ENCODE measurements at places on chromosomes 6 and 20. TPM values are rescaled to one million over a fixed set of nuclear protein-coding genes. Genes with fewer than 3 reads are reported as not detected.

The ZNF311 gene
- total RNA-seq, result 0.55 TPM

The NR2E1 gene
- total RNA-seq, result not detected

GRCh38 chr6:7899101-7899888 is 11.3 kb downstream of the TXNDC5 start:
- peaks cover 25% of the 10 kb centered on the region for H3K36me3 ChIP-seq
- no peak for DNase-seq
- no peaks in the 10 kb centered on the region for H3K27me3 ChIP-seq
- no peaks in the 10 kb centered on the region for H3K4me1 ChIP-seq

DNA sequence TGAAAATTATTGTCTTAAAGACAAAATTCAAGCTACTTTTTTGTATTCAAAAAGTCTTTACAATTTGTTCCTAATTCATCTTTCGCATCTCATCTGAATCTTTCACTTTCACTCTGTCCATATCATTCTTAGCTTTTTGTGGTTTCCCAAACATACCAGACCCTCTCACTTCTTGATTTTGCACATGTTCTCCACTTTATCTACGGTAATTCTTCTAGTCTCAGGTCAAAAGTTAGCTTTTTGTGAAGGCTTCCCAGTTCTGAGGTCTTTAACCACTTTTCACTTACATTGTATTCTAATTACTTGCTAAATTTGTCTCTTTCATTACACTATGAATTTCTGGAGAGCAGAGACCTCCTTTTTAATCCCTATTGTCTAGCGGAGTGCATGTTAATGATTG is 34.6 kb upstream of the EPHA7 start:
- no peaks in the 10 kb centered on the region for H3K36me3 ChIP-seq
- H3K4me3 ChIP-seq, result no peak overlapping the region
- no peaks in the 10 kb centered on the region for H3K27me3 ChIP-seq
- H3K27ac ChIP-seq, result no peak overlapping the region
- no peak for DNase-seq

The RBPJL gene
- total RNA-seq, result not detected

DNA sequence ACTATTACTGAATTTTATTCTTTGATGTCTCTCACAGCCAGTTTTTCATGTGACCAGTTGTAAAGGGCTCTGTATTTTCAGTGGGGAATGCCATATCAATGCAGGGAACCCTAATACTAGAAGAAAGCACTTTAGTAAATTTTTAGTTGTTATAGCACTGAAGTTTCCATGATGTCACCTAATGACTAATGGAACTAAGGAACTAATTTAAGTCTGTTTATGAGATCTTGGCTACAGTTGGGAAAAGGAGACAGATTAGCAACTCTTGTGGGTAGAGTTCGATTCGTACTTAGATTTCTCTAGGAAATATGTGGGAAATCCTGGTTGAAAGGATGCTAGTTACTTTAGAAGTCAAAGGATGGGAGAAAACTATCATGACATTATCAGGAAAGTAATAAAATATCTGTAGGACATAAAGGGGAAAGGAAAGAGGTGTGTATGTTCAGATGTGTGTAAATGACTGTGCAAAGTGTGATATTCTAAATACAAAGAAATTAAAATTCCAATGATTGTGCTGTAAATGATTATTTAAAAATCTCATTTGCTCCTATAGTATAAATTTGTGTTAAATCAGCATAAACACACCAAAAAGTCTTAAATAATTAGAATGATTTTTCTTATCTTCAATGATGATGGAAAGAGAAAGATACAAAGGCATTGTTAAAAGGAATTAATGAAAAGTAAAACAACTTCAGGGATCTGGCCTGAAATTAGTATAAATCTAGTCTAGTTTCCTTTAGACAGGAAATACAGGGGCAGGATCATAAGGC is 103.4 kb downstream of the LRRC1 start:
- no peaks in the 10 kb centered on the region for H3K27me3 ChIP-seq
- H3K27ac ChIP-seq, result no peak overlapping the region
- no peak for DNase-seq
- no peak overlapping the region for H3K4me3 ChIP-seq

The BFSP1 gene
- 2.2 TPM for total RNA-seq

The GRM1 gene
- total RNA-seq, result not detected

GRCh38 chr6:116452531-116452930 is 8.6 kb upstream of the CALHM6 start:
- no peak for DNase-seq
- H3K27me3 ChIP-seq, result peaks cover 28% of the 10 kb centered on the region
- H3K27ac ChIP-seq, result no peak overlapping the region
- no peaks in the 10 kb centered on the region for H3K36me3 ChIP-seq
- peaks cover 33% of the 10 kb centered on the region for H3K4me1 ChIP-seq
- no peak overlapping the region for H3K4me3 ChIP-seq

- no peaks in the 10 kb centered on the region for H3K4me1 ChIP-seq
- no peak overlapping the region for H3K27ac ChIP-seq
- no peaks in the 10 kb centered on the region for H3K27me3 ChIP-seq
- H3K4me3 ChIP-seq, result no peak overlapping the region
- DNase-seq, result no peak
- no peaks in the 10 kb centered on the region for H3K36me3 ChIP-seq
Observed at GRCh38 chr20:12371990-12372389, 454.3 kb downstream of the BTBD3 start.
